ENCODE measurements at places on chromosomes 13 and 19. TPM values are rescaled to one million over a fixed set of nuclear protein-coding genes. Genes with fewer than 3 reads are reported as not detected.
A peak's percentile ranks its signal among the peaks of the same experiment; 100 is the strongest.

DNA sequence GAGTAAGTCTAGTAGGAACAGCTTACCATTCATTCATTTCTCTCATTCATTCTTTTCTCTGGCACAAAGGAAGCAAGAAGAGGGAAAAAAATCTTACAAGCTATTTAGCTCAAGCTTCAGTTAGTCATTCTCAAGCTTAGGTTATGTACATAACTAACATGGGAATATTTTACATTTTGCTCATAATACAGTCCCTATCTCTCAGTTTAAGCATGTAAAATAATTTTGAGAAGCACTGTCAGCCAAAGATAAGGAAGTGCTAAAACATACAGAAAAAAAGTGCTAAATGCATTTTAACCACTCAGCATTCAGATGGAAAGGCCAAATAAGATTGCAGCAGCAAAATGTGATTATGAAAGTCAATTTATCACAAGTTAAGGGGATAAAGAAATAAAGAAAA is 7.9 kb downstream of the RBM26 start:
- no peak for DNase-seq

GRCh38 chr13:107778094-107778493 is 437.2 kb downstream of the LIG4 start:
- DNase-seq: no peak

DNA sequence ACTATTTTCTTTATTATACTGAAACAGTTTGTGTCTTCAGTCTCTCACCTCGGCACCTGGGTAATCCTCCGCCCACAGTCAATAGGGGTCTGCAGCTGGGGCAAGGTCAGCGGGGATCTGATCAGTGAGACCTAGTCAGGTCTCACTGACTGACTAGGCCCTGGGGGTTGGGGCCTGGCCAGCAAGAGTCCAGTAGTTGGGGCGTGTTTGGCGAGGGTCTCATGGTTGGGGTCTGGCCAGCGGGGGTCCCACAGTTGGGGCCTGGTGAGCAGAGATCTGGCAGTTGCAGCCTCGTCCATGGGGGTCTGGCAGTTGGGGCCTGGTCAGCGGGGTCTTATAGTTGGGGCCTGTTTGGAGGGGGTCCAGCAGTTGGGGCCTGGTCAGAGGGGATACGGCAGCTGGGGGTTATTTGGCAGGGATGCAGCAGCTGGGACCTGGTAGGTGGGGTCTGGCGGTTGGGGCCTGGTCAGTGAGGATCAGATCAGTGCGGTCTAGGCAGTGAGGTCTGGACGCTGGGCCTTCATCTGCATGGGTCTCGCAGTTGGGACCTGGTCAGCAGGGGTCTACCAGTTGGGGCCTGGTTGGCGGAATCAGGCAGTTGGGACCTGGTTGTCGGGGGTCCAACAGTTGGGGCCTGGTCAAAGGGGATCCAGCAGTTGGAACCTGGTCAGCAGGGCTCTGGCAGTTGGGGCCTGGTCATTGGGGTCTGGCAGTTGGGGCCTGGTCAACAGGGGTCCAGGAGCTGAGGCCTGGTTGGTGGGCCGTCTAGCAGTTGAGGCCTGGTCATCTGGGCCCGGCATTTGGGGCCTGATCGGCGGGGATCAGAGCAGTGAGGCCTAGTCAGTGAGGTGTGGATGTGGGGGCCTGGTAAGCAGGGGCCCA is 61.1 kb upstream of the TPM4 start:
- DNase-seq: peak; percentile 64

Gene TLE6
- total RNA-seq: 3.7 TPM

DNA sequence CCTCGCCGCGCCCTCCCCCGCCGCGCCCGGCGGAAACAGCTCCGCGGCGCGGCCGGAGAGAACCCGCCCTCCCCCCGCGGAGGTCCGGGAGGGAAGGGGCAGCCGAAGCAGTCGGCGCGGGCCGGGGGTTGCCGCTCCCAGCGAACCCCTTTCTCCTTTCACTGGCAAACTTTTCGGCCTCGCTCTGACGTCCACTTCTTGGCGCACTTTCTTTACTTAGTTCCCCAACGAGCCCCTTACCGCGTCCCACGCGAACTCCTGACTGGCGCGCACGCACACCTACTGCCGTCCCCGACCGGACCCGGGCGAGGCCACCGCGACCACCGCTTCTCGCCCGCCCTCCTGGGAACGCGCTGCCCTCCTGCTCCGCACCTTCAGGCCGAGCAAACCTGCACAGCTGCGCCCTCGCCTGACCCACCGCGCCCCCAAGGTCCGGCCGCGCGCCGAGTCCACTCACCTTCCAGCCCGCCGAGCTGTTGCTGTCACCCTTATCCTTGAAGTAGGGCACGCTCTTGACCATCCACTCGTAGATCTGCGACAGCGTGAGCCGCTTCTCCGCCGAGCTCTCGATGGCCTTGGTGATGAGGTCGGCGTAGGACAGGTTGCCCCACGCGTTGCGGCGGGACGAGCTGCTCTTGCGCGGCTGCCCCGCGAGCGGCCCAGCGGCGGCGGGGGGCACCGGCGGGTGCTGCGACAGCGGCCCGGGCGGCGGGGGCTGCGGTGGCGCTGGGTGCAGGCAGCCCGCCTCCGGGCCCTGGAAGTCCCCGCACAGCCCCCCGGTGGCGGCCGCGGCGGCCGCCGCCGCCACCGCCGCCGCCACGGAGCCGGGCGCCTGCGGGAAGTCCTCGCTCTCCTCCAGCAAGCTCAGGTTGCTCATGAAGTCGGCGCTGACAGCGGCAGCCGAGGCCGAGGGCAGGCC is 1.1 kb downstream of the FOXO1 start:
- DNase-seq: peak; percentile 46

DNA sequence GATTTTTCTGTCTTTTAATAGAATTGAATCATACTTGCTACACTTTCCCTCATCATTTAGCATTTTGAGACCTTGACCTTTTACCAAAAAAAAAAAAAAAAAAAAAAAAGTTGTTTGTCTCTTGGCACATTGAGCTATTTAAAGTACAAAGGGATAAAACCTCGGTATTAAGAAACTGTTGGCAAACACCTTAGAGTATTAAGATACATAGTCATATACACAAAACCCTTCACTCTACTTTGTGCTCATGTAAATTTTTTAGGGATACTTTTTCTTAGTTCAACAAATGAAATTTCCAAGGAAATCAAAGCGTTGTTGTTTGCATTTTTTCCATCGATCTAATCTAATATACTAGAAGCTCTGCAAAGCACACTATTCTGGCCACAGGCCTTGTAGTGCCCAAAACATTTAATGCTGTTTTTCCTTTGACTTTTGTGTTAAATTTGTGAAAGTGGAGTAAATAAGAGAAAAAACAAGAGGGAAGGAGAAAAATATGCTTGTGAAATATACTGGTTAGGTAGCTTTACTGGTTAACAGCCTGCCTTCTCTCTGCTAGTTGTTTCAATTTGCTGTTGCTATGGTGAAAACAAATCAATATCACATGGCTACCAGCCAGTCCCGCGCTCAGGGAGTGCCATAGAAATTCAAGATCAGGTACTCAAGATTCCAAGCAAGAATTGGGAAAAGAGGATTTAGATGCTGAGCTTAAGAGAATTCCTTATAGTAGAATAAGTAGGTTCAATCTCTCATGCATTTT is 2.6 kb downstream of the MBNL2 start:
- peak; percentile 56 for DNase-seq

- DNase-seq: peak; percentile 28
Measured at GRCh38 chr13:75195495-75196146, 286.3 kb downstream of the TBC1D4 start.

GRCh38 chr19:13281567-13282291 is 131.5 kb downstream of the IER2 start:
- no peak for DNase-seq

DNA sequence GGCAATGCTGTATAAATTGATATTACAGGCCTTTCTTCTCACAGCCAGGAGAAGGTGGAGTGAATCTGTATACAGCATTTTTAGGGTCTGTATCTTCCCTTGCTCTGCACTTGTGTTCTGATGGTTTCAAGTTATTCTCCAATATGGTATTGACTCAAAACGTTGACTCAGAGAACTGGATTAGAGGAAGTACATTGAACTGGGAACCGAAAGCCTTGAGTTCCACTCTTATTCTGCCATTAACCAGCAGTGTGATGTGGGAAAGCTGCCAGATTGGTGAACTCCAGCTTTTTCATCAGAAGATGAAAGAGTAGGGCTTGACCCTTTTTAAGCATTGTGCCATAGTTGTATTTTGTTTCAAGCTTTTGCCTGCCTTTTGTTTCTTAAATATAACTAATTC is 167.7 kb downstream of the SPRY2 start:
- DNase-seq: no peak

- no peak for DNase-seq
Measured at GRCh38 chr13:41196620-41197019, 2.3 kb upstream of the KBTBD7 start.

Gene GRK1
- not detected for total RNA-seq

- no peak for DNase-seq
Measured at GRCh38 chr13:27592865-27593264, 27.5 kb downstream of the LNX2 start.

Gene POSTN
- 13.1 TPM for total RNA-seq

Gene NLRP5
- total RNA-seq: not detected

All from kidney (tissue), 22 donors.